Activated effector memory CD4-positive, alpha-beta T cell treated with anti-CD3 and anti-CD28 coated beads, Interleukin-2, amount 50 U/mL, for 16 hours (primary cell): ENCODE measurements at places on chromosomes 4 and X.

DNA sequence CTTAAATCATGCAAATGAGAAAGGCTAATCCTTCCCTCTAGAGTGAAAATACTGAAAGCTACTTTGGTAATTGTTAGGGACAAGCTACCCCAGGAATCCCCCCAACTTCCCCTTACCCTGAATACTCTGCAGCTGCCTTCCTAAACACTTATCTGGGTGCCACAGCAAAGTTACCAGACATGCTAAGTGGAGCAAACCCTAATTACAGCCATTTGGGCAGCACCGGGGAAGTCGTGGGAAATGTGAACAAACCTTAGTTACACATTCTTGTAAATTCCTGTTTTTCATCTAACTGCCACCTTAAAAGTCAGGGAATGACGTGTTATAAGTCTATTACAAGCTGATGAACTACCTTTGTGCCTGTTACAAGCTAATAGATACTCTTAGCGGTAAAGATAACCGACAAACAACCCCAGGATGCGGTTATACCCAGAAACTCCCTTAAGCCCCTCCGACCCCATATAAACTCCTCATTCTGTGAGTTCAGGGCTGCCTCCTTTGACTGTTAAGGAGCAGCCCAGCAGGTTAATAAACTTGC lies 66.0 kb upstream of the PLAC8 start:
- no peak for DNase-seq

DNA sequence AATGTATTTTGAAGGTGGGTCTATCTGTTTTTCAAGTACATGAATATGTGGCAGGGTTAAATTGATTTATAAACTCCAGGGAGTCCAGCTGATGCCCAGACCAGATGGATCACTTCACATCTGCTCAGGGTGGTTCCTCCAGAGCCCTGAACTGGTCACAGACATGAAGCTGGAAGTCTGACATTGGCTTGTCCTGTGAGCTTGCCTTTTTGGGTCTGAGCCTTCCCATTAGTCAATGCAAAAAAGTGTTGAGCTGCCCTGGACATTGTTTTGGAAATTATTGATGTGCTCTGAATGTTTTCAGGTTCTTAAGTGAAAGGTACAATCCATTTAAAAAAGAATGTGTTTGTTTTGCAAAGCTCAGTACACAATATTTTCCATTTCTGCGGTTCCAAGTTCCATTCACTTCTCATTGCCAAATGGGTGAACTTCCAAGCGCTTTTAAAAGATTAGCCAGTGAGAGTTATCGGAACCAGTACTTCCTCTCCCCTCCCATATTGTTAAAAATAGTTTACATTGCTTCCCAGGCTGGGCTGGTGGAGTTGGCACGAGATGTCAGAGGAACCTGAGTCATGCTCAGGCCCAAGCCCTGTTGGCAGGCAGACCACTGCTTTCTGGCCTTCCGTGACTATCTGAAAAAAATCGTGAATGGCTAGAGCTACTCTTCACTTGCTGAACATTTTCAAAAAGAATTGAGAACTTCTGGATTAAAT lies 52.1 kb downstream of the PDGFRA start:
- DNase-seq, result no peak

GRCh38 chrX:21675931-21676330 lies 17.8 kb upstream of the KLHL34 start:
- no peak for DNase-seq

GRCh38 chr4:143768007-143768591 lies 67.6 kb upstream of the FREM3 start:
- no peak for DNase-seq

DNA sequence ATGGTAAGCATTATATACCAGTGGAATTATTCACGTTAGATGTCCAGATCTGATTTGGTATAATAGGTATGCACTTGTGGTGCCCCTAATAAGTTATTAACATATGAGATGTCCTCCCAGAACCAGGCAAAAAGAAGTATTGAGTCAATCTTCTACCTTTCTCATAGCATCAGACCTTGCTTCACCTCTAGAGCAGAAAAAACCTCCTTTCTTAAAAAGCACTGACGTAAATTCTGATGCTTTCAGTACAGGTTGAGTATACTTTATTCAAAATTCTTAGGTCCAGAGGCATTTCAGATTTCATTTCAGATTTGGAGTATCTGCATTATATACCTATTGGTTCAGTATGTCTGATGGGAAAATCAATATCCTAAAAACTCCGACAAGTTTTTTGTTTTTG lies 22.4 kb downstream of the LEF1 start:
- DNase-seq, result no peak

GRCh38 chrX:39377157-39377556 lies 575.9 kb downstream of the MID1IP1 start:
- DNase-seq, result no peak

- no peak for DNase-seq
Measured at GRCh38 chr4:138032222-138032621, 209.9 kb downstream of the SLC7A11 start.

DNA sequence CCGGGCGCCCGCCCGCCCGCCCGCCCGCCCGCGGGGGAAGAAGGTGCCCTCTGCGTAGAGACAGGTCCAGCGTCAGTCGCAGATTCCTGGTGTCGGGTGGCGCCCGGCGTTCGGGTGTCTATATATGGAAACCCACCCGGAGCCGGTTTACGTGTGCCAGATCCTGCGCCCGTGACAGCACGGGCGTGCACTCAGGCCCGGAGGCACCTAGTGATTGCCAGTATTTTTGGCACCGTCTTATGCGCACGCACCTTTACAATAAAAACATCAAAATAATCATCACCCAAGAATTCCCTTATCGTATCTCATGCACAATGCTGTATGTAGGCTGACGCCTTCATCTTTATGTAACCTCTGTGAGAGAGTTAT lies 519 bp downstream of the SLC25A4 start:
- DNase-seq, result peak; percentile 68

- DNase-seq, result no peak
Measured at GRCh38 chr4:153067376-153067775, 131.3 kb downstream of the FHDC1 start.

- peak; percentile 76 for DNase-seq
Measured at GRCh38 chrX:119688911-119689321, 4.1 kb downstream of the SEPTIN6 start.

GRCh38 chr4:82138374-82138773 lies 235.4 kb downstream of the HNRNPD start:
- DNase-seq, result no peak

- peak; percentile 62 for DNase-seq
Measured at GRCh38 chrX:23742174-23742696, 841 bp downstream of the ACOT9 start.

GRCh38 chr4:105845559-105845958 lies 49.7 kb upstream of the NPNT start:
- no peak for DNase-seq

GRCh38 chr4:10181745-10182445 lies 65.3 kb upstream of the WDR1 start:
- DNase-seq, result no peak
